ENCODE measurements at places on chromosomes 7 and 10.

DNA sequence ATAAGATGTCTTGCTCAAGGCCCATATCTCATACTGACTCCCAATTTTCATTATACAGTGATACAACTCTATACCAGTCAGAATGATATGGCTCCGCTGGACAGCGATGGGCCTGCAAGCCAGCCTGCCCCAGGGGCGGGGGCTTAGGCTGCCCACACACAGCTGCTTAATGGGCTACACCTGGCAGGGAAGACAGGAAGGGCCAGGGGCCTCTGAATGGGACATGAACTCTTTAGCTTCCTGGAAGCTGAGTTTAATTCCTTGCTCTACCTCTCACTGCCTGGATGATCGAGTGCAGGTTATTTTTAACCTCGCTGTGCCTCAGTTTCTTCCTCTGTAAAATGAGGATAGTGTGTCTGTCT is 112.5 kb downstream of the C10orf105 start:
- DNase-seq, result no peak

DNA sequence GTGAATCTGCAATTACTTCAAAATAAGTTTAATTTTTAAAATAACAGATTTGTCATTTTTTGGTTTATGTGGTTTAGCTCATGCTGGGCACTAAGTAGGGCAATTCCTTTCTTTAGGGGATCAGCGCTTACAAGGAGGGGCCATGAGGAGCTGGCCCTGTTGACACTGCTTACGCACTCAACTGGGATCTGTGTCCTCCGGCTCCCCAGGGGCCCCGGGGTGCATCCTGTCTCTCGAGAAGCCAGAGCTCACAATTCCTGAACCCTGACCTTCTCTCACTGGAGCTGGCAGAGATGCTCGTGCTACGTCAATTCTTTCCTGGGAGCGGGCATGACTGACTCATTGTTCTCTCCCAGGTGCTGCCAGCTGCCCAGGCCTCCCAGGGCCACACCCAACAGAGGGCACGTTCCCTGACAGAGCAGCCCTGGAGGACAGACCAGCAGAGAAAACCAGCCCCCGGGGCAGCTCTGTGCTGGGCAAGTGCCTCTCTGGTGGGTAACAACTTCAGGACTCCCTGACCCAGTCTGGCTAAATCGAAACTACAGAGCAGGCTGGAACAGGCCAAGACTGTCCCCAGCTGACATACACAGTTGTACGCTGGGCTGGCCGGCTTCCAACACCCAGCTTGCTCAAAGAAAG is 36.8 kb downstream of the CTBP2 start:
- DNase-seq, result no peak

DNA sequence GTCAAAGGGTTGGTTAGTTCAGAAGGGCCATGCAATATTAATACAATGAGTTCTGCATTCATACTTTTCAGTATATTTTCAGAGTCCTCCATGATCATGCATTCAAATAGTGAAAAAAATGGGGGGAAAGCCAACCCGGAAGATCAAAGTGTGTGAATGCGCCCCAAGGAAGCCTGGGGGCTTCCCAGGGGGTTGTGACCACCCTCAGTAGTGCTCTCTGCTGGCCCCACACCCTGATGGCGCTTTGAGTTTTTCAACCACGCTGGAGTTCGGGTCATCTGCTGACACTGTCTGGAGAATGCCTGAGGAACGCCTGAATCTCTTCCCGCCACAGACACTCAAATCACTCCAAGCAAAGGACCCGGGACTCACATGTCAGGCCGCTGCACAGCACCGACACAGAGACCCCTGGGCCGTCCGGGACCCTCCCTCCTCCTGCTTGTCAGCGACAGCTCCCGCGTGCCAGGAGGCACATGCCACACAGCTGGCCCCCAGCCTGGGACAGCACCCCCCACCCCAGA is 1.0 kb downstream of the TNS3 start:
- no peak for DNase-seq

GRCh38 chr10:93461807-93462178 is 20.3 kb downstream of the MYOF start:
- no peak for DNase-seq

- DNase-seq, result no peak
Observed at GRCh38 chr10:119291223-119291900, 84.0 kb downstream of the GRK5 start.

DNA sequence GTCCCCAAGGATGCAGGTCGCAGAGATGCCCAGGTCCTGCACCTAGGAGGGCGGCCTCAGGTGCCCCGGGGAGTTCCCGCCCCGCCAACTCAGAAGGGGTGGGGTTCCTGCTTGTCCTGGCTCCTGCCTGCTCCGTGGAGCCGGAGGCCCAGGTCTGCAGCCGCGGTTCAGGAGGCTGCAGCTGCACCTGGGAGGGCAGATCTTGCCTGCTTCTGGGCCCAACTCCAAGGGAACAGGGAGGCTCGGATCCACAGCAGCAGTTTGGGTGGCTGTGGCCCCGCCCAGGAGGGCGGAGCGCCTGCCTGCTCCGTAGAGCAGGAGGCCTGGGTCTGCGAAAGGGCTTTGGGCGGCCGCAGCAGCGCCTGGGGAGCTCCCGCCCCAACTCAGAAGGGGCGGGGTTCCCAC is 108.2 kb upstream of the EGR2 start:
- DNase-seq, result no peak

DNA sequence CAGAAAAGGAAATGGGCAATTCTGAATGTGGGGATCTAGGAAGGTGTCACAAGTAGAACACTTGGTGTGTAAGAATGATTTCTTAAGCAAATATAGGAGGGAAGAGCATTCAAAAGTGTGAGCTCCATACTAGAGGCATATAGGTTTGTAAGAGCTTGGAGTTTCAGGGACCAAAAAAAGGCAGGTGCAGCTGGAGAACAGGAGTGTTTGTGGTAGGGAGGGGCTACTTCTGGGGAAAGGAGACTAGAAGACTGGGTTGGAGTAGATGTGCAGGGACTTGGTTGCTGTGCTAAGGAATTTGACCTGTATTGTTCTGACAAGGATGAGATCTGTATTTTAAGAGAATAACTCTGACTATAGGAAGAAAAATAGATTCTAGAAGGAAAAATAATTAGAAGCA is 46.4 kb downstream of the CPED1 start:
- DNase-seq, result no peak

DNA sequence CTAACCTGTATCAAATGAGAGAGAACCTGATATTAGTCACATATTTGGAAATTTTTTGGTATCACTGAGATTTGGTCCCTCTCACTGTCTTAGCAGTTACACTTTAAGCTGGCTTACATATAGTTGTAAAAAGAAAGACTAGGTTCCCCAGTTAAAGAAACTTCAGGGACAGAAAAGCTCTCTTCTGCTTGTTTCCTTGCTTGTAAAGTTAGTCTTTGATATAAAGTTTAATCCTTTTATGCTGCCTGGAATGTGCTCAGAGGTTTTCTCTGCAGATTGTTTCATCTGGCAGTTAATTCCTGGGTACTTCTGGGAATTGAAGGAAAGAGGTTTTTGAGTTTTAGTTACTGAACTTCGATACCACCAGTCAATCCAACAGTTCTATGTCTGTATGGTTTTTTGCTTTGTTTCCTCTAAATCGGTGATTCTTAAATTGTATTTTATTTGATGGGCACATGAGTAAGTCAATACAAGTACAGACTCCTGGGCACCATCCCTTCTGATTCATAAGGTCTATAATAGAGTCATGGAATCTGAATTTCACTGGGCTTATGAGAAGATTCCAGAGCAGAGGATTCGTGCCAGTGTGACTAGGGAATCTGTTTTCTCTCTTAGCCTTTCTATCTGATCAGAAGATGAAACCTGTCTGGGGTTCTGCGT is 1080.9 kb upstream of the C7orf33 start:
- DNase-seq, result no peak

DNA sequence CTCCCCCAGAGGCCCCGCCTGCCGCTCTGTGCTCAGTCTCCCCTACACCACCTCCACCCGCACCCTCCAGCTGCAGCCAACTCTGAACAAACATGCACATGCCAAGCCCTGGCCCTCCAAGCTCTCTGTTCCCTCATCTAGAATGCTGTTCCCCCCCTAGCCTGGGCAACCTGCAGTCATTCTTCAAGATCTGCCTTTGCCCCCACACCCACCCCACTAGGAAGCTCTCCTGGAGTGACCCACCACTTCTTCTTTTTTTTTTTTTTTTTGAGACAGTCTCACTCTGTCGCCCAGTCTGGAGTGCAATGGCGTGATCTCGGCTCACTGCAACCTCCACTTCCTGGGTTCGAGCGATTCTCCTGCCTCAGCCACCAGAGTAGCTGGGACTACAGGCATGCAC is 13.7 kb downstream of the MYL10 start:
- DNase-seq, result no peak

GRCh38 chr10:83929399-83929798 is 209.9 kb upstream of the GHITM start:
- no peak for DNase-seq

- no peak for DNase-seq
Observed at GRCh38 chr10:111830359-111830758, 353.2 kb downstream of the GPAM start.

GRCh38 chr10:96890172-96890513 is 58.0 kb downstream of the LCOR start:
- DNase-seq, result no peak

GRCh38 chr10:95815701-95816240 is 59.8 kb downstream of the ENTPD1 start:
- no peak for DNase-seq

GRCh38 chr10:71713135-71714030 is 6.2 kb downstream of the C10orf105 start:
- DNase-seq, result no peak

DNA sequence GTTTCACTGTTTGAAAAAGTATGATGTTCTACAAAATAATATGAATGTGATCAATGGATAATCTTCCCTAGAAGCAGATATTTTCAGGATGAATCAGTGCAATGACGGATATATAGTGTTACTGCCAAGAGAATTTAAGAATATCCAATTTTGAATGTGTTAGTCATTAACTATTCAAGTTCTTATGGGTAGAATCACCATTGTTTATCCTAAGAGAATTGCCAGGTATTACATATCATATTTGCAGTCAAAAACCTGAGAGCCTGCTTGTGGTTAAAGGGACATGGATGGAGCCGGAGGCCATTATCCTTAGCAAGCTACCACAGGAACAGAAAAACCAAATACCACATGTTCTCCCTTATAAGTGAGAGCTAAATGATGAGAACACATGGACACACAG is 26.9 kb downstream of the AHR start:
- no peak for DNase-seq

DNA sequence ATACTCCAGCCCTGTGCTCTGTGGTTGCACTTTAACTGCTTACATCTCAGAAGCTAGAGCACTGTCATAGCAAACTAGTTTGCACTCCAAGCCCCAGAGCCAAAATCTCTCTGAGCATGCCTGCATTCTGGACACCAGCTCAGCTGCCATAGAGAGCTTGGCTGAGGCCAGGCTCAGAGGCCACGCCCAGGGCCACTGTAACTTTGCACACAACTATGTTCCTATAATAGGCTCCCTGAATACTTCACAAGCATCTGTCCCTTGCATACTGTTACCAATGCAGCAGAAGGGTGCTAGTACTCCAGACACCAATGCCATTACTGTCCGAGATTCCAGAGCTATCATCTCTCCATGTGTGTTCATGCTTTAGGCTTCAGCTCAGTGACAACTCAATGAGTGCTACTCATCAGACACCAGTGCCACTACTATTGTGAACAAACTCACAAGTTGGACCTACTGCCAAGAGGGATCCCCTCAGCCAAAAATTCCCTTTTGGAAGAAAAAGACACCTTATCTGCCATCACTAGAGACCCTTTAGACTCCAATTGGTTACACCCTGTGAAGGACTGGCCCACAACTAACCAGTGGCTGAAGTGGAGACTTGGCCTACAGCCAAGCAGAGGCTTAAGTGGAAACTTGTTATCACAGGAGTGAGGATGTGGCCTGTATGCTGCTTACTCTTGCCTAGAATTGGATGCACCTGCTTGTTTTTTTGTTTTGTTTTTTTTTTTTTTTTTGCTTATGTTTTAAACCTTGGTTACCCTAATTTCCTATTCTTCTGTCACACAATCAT is 211.6 kb upstream of the MAGI2 start:
- DNase-seq, result no peak

DNA sequence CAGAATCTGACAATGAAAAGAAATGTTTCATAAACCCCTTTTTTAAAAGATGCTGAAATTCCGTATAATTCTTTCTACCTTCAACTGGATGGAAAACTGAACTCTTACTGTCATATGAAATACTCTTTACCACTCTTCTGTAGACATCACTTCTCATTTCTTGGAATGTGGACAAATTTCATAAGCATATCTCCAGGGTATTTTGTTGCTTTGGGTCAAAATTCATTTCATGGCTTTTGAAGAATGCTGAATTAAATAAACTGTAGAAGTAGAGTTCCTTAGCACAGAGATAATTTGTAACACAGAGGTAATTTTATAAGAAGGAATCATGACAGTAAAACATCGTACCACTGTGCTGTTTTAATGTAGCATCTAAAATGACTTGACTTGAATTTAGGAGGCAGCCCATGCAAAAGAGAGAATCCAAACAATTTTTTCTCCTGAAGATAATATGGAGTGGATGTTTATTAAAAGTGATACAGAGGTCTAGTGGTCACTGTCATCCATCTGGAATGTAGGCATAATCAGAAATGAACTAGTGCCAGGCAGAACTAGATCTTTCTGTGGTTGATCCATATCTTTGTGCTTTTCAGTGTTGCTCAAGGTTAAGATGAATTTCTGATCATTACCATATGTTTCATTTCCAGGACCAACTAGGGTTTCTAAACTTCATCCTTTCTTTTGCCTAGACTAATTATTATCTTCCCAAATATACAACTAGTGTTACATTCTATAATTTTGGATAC is 492.0 kb downstream of the KIF20B start:
- DNase-seq, result no peak

GRCh38 chr10:30431435-30431911 is 2.5 kb upstream of the MAP3K8 start:
- no peak for DNase-seq

DNA sequence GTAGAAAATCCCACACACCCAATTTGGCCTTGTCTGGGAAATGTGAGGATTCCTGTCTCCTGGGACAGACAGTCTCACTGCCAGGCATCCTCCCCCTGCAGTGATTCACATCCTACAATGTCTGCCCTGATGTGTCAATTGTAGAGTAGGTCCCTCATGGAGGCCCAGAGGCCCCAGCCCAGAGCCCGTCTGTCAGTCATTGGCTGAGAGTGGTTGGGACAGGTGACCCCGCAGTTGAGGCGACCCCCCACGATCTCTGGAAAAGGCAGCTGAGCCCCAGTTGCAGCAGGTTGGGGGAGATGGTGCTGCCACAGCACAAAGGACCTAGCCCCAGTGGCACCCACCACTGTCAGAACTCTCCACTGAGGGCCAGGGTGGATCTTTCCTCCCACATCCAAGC is 84.3 kb upstream of the INSIG1 start:
- no peak for DNase-seq

GRCh38 chr7:155463114-155463811 is 5.3 kb downstream of the EN2 start:
- DNase-seq, result no peak

- no peak for DNase-seq
Observed at GRCh38 chr7:111561654-111561903, 713 bp downstream of the IMMP2L start.
